ENCODE measurements at places on chromosomes 16 and 17.

- DNase-seq, result peak; percentile 9
These were observed 379 bp upstream of the OTOP2 start for GRCh38 chr17:74923538-74924249.

DNA sequence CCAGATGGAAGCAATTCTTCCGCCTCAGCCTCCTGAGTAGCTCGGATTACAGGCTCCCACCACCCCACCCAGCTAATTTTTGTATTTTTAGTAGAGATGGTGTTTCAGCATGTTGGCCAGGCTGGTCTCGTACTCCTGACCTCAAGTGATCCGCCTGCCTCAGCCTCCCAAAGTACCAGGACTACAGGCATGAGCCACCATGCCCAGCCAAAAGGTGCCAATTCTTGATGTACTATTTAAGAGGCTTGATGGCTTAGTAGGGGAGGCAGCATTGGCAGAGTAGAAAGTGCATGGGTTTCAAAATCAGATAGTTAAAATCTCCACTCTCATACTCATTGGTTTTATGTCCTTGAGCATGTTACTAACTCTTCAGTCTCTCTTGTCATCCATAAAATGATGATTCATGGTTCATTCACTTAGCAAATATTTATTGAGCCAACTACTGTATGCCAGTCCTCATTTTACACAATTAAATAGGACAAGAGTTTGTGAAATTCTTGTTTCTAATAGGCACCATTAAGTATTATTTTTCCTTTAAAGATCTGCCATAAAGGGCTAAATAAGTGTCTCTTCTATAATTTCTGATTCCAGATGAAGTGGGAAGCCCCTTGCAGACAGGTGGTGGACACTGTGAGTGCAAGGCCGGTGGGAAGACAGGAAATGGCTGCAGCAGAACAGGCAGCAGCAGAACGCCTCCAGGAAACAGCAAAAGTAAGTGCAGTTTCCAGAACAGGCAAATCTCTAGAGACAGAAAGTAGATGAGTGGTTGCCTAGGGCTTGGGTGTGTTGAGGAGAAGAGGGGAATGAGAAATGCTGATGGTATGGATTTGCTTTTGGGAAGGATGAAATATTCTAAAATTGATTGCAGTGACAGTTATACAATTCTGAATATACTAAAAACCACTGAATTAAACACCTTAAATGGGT lies 8.2 kb upstream of the RPL27 start:
- DNase-seq, result no peak

GRCh38 chr17:10266296-10266876 lies 68.0 kb upstream of the GAS7 start:
- DNase-seq, result no peak

DNA sequence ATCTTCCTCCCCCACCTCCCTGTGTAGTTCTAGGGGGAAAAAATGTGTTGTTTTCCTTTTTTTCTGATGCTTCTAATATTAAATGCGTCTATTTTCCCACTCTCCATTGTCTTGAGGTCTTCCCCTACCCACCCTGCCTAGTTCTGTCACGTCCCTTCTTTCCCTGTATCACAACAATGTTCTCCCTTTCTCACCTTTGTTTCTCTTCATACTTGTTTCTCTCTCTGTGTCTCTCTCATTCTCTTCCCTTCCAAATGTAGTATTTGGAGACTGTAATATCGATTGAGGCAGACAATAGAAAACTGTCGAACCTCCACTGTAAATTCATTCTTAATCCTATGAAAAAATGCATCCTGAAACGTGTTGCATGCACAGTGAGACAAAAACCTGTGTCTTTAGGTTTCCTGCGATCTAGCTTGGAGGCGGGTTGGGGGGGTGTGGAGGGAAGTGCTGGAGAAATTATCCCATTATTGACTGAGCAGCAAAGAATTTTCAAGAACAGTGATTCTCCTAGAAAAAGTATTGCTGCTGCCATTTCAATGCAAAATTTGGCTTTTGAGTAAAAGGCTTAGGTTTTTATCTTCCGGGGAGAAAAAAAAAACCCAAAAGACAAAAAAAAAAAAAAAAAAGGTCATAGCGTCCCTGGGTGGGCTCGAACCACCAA lies 1.3 kb upstream of the PSMB3 start:
- DNase-seq, result peak; percentile 47

GRCh38 chr17:17232303-17232621 lies 4.7 kb downstream of the FLCN start:
- DNase-seq, result no peak

DNA sequence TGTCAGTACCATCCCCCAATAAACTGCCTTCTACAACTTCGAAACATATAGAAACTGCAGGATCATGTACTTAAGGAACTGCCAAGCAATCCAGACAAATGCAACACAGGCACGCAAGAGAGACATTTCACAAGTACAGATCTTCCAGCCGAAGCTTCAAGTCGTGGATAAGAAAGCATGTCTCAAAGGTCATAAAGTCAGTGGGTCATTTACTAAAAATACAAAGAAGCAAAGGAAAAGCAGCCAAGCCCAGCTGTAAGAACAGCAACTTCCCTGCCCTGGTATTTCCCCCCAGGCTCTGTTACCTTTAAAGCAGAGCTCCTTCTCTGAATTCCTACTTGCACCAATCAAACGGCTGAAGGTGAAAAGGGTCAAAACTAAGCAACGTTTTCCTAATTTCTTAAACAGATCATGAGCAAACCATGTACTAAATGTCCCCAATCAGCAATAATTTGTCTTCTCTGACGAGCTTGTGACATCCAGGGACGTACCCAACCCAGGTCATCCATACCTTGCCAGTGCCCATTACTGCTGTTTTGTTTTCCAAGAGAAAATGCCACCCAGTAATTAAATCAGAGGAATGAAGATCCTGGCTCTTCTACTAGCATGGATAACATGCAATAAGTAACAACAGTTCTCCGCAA lies 1.7 kb downstream of the AKTIP start:
- DNase-seq, result no peak

GRCh38 chr16:8675183-8676159 lies 1.1 kb downstream of the ABAT start:
- peak; percentile 9 for DNase-seq

Measured in SHP77 (cell line).